ENCODE measurements at places on chromosomes 7 and 10. TPM values are rescaled to one million over a fixed set of nuclear protein-coding genes. Genes with fewer than 3 reads are reported as not detected.

GRCh38 chr7:105849122-105849855, 27.1 kb downstream of the ATXN7L1 start:
- DNase-seq = no peak

DNA sequence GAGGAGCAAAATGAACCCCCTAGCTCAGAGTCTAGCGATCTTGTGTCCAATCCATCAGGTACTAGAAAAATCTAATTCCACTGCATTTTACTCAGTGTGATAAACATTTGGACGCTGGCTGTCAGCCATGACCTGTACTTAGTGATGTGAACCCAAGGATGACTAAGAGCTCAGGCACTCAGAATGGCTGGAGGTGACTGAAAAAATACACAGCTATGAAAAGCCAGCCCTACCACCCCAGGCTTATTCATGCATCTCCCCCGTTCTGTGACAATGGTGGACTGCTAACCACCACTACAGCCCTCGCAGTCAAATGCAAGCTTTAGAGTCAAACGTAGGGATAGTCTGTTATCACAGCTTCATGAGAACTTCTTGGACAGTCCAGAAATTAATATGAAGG, 14.9 kb downstream of the AFAP1L2 start:
- DNase-seq = no peak

GRCh38 chr7:90900628-90901356, 304.7 kb downstream of the CDK14 start:
- DNase-seq = no peak

DNA sequence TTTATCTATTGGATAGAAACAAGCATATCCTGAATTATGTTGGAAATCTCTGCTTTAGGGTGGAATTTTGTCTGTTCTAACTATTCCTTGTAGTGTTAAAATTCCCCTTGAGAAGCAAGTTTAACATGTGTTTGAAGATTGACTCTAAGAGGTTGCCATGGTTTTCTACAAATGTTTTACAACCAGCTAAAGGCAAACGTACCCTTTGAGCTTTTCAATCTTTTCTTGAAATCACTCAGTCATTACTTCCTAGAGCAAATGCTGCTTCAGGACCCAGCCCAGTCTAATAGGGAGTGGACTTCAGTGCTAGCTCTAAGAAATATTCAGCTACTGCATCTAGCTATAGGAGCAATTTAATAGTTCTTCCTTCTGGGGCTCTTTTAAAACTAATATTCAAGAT, 118.8 kb upstream of the IFRD1 start:
- no peak for DNase-seq

GRCh38 chr7:151141855-151142685, 25.4 kb downstream of the GBX1 start:
- no peak for DNase-seq

DNA sequence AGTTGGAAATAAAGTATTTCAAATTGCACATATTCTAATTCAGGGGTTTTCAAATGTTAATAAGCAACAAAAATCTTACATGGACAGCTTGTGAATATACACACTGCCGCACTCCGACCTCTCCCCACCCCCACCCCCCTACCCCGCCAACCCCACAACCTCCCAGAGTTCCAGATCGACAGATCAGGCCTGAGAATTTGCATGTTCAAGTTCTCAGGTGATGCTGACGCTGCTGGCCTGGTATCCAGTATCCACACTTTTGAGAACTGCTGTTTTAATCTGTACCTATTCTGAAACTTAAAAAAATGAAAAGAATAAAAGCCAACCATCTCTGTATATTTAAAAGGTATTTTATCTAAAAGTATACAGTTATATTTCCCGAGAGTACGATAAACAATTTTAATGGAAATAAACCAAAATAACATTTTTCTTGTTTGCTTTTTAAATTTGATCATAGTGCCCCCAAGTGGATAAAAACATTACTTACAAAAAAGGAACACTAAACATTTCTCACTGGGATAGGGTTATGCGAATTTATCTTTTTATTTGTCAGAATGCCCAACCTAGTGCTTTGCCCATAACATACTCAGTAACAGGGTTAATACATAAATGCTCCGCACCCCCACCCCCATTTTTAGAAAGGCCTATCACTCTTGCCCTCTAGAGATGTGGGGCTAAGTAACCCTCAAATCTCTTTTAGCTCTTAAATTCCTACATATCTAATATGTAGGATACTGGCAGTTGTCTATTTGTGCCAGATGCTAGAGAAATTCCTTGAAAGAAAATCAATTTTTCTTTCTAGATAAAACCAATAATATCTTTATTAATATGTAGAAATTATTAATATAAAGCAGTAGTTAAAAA, 166.3 kb downstream of the RNF133 start:
- no peak for DNase-seq

GRCh38 chr7:19139706-19140327, 5.4 kb downstream of the FERD3L start:
- no peak for DNase-seq

DNA sequence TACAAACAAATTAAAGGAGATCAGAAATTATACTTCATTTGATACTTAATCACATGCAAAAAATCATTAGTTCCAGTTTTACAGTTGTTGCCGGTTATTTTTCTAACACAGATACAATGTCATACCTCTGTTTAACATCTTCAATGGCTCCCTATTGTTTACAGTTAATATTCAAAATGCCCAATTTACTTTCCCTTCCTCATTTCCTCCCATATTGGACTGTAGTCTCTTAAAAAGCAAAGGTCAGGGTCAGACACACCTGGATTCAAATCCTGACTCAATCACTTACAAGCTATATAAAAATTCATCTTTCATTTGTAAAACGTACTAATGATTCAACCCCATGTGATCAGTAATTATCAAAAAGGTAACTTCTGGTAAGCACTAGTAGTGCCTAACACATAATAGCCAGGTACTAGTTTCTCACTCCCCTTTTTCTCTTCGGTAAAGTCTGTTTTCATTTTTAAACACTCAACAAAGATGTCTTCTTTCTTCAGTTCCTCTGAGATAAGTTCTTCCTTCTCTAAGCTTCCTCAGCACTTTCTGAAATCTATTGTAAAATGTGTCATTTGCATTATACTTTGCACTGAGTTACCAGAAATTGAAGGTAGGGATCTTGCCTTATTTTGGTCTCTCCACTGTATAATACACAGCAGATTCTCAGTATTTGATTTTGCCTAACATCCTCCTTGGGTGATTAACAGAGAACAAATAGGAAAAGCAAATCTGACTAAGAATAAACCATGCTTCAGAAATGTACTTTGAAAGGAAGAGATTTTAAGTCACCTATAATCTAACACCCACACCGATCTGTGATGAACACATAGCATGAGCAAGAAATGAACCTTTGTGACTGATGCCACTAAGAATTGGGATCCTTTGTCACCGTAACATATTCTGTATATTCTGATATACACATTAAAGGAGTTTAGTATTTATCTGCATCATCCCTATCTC, 16.1 kb downstream of the KMT2C start:
- no peak for DNase-seq

ZPBP gene
- total RNA-seq = not detected

CYP2E1 gene
- total RNA-seq = 1.1 TPM

KIF11 gene
- total RNA-seq = 0.96 TPM

CPN1 gene
- total RNA-seq = not detected
